ENCODE measurements at places on chromosomes 5 and 9.

- DNase-seq = no peak
Observed at GRCh38 chr9:134493461-134494272, 147.9 kb upstream of the COL5A1 start.

GRCh38 chr9:91211919-91212318 lies 149.8 kb downstream of the AUH start:
- DNase-seq = no peak

DNA sequence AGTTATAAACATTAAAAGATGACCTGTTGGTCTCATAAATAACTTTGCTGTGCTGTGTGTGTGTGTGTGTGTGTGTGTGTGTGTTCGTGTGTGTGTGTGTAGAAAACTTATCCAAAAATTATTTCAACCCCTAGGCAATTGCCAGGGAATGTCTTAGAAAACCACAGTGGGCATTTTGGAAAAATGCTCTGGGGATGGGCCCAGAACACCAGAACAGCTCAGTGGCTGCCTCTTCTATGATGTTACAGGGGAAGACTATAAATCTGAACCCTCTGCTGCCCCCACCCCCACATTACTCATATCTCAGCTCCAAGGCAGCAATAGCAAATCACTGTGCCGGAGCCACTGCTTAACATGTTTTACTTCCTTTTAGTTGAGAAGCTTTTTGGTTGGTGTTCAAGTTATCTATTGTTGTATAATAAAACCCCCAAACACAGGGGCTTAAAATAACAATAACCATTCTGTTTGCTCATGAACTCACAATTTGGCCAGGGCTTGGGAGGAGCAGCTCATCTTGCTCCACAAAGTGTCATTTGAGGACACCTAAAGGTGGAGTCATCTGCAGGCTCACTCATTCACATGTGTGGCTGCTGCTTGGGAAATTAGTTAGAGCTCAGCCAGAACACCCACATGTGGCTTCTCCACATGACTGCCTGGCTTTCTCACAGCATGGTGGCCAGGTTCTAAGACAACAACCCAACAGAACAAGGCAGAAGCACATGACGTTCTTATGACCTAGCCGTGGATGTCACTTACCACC lies 40.4 kb downstream of the ACTBL2 start:
- no peak for DNase-seq

GRCh38 chr9:102650896-102651295 lies 344.2 kb upstream of the CYLC2 start:
- DNase-seq = no peak

GRCh38 chr5:101611039-101611438 lies 685.0 kb downstream of the SLCO4C1 start:
- no peak for DNase-seq

GRCh38 chr5:96091874-96092273 lies 130.2 kb upstream of the ELL2 start:
- DNase-seq = no peak

- no peak for DNase-seq
Observed at GRCh38 chr9:5643005-5643624, 14.2 kb downstream of the RIC1 start.

GRCh38 chr5:27020973-27021372 lies 17.4 kb downstream of the CDH9 start:
- DNase-seq = no peak

DNA sequence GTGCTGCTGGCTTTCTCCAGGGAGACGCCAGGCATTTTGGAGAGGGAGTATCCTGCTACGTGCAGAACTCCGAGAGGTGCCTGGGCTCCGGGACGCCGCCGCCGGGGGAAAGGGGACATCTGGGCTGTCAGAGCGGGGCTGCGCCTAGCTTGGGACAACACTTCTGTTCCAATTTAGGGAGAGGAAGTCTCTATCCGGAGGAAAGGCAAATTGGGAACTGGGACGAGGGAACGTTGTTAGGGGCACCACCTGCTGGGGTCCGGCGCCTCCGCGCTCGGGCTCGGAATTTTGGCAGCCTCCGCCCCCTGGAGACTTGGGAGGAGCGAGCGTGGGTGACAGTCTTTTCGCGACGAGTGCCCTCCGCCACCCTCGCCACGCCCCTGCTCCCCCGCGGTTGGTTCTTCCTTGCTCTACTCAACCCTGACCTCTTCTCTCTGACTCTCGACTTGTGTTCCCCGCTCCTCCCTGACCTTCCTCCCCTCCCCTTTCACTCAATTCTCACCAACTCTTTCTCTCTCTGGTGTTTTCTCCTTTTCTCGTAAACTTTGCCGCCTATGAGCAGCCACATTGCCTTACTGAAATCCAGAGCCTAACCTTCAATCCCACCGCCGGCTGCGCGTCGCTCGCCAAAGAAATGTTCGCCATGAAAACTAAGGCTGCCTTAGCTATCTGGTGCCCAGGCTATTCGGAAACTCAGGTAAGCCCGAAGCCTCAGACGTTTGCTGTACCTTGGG lies 1.6 kb downstream of the TSLP start:
- peak; percentile 50 for DNase-seq

DNA sequence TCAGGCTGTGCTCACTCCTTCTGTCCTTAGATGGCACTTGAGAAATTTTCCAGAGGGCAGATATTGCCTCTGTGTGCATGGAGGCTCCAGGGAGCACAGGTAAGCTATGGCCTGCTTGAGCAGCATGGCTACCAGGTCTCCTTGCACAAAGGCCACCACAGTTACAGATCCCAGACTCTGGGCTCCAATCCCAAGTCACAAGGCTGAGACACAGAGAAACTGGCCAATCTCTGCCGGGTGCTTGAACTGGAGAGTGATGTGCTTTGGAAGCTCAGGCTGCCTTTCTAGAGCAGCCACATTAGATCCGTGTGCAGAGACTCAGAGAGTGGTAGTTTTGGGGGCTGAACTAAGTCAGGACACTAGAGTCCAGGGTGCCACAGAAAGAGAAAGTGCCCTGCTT lies 145.7 kb downstream of the SEMA6A start:
- DNase-seq = no peak

DNA sequence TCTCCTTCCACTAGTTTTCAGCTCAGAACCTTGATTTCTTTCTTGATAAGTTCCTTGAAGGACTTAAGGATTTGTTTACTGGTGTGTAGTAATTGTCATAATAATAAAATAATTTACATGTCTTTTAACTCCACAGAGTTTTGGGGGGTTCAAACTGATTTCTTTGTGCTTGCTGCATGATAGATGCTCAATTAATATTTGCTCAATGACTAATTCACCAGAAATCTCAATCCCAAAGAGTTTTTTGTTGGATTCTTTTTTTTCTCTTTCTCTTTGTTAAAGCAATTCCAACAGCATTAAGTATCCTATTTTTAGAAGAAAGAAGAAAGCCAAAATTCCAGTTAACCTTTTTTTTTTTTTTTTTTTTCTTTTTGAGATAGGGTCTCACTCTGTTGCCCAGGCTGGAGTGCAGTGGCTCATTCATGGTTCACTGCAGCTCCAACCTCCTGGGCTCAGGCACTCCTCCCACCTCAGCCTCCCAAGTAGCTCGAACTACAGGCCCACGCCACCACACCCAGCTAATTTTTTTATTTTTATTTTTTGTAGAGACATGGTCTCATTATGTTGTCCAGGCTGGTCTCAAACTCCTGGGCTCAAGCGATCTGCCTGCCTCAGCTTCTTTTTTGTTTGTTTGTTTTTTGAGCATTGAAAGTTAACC lies 10.8 kb downstream of the FAF2 start:
- no peak for DNase-seq

- DNase-seq = no peak
Observed at GRCh38 chr5:155794795-155795194, 532.2 kb upstream of the SGCD start.

GRCh38 chr9:95678759-95679158 lies 162.0 kb upstream of the PTCH1 start:
- no peak for DNase-seq

DNA sequence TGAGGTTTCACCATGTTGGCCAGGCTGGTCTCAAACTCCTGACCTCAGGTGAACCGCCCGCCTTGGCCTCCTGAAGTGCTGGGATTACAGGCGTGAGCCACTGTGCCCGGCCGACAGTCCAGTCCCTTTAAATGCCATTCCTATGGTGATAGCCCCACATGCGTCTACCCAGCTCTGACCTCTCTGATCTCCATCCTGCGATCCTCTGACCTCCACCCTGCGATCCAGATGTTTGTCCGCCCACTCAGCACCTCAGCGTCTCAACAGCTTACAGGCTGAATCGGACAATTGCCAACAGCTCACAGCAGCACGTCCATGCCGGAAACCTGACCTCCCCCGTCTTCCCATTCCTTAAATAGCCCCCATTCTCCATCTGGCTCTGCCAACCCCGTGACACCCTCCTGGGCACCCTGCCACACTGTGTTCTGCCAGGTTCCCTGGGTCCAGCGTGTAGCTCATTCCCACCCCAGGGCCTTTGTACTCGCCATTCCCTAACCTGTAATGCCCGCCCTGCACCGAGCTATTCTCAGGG lies 44.0 kb upstream of the RNU6ATAC start:
- no peak for DNase-seq

DNA sequence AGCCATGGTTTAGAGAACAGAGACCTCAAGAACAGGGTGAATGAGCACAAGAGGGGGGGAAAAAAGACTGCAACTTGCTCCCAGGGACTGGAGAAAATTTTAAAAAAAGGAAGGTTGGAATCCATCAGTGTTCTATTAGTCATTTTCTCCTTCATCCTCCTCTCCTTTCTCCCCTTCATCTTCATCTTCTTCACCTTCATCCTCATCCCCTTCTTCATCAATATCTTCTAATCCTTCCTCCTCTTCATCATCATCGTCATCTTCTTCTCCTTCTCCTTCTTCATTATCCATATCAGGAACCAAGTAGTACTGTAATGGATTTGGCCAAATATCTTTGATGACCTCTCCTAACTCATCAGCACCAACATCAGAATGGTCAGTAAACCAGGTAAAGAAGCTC lies 86.1 kb downstream of the LIX1 start:
- no peak for DNase-seq

DNA sequence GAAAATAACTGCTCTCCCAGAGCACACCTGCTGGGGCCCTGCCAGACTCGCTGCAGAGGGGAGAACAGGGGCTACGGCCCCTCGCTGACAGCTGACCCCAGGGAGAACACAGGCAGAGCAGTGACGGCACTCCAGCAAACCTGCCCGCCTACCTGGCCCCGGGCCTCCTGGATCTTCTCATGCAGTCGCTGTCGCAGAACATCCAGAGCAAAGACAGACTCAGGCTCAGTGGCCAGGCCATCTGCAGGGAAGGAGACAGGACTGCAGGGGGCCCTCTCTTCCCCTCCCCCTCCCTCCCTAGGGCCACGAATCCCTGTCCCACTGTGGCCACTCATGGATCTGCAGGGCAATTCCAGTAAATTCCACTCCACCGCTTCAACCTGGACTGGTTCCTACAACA lies 2.4 kb downstream of the SURF6 start:
- no peak for DNase-seq

DNA sequence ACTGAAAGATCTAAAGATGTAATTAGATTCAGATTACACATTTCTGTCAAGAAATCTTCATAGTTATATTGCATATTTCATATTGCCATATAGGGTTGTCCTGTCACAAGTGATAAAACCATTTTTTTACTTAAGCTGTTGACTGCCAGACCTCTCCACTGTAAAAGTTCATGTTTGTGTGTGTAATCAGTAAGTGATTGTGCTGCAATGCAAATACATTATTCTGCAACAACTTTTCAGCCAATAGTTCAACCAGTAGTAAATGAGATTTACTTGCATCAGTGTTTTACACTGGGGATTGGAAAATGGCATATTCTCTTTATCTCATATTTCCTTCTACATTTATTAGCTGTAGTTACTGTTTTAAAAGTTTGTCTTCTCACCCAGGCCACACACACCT lies 603.9 kb upstream of the RORB start:
- no peak for DNase-seq

DNA sequence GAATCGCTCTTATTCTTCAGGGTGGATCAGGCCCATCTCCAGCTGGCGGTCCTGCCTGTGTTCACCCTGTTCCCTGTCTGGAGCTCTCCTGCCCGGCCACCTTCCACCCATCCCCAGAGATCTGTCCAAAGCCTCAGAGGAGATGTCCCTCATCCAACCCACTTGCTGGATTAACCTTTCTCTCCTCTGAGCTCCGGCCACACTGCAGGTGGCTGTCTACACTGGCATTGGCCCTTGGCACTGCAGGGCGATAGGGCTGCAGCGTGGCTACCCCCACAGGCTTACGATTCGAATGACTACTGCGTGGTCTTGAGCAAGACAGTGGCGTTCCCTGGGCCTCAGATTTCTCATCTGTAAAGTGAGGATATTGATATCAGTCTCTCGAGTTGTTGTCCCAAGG lies 63.8 kb upstream of the BARHL1 start:
- no peak for DNase-seq

GRCh38 chr5:14343376-14343775 lies 200.2 kb downstream of the TRIO start:
- DNase-seq = no peak

DNA sequence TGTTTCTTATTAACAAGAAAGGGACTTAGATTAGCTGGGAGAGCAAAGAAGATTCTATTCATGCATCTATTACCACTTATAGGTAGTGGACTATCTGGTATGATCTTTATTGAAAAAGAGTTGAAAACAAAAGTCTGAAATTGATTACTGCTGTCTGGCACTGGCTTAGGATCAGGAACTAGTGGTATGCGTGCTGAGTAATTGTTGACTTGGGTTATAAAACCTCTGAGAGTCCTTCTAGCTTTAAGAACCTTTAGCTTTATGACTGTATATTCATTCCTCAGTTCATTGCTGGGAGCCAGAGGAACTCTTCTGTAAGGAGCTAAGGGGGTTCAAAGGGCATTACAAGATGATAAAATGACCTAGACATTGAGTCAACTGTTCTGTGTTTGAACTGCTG lies 7.6 kb downstream of the SLC1A1 start:
- DNase-seq = no peak

- no peak for DNase-seq
Observed at GRCh38 chr9:31144614-31145013, 1239.8 kb upstream of the ACO1 start.

- no peak for DNase-seq
Observed at GRCh38 chr5:160929360-160929759, 77.3 kb upstream of the ATP10B start.

- peak; percentile 14 for DNase-seq
Observed at GRCh38 chr9:21709464-21710058, 92.9 kb upstream of the MTAP start.

DNA sequence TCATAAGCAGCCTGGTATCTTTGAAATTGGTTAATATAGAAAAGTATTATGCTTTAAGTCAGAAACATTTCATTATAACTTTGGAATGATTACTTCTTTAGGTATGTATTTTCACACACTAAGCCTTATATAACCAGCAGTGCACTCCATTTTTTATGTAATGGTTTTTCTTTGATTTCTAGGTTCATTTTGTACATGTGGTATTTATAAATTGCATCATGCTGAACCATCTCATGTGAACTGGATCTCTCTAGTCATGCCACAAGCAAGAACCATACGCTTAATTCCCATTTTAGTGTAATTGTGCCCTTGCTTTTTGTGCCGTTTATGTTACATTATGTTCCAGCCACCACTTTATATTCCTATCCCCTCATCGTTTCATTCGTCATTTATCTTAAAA lies 38.6 kb upstream of the SRP19 start:
- DNase-seq = no peak

All from GDM1 (cell line).